Hepatocyte (in vitro differentiated cells): ENCODE measurements at places on chromosomes 5 and 9. TPM values are rescaled to one million over a fixed set of nuclear protein-coding genes. Genes with fewer than 3 reads are reported as not detected.

- no peaks in the 10 kb centered on the region for H3K4me1 ChIP-seq
- H3K27ac ChIP-seq: no peak overlapping the region
- no peak overlapping the region for H3K4me3 ChIP-seq
- H3K27me3 ChIP-seq: no peaks in the 10 kb centered on the region
- DNase-seq: no peak
These were observed 249.8 kb upstream of the PRDM9 start for GRCh38 chr5:23257656-23258055.

GRCh38 chr9:121838746-121839669 lies 187.6 kb downstream of the DAB2IP start:
- no peak overlapping the region for H3K27ac ChIP-seq
- no peak overlapping the region for H3K4me3 ChIP-seq
- no peaks in the 10 kb centered on the region for H3K27me3 ChIP-seq
- DNase-seq: no peak

DNA sequence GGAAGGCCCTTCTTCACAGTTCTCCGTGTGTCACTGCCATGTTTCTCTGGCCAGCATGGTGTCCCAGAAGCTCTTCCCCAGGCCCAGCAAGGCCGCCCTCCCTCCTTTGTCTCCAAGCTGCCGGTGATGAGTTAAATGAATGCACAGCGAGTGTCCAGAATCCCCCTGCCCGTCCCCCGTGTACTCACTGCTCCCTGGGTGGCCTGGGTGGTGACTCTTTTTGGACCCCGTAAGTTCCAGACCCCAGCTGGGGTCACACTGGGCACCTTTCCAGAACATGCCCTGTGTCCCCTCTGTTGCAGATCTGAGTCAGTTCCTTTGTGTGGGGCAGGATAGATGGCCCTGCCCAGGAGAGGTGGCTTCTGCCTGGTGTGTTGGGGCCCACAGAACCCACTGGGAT lies 95.0 kb downstream of the MRPL36 start:
- no peaks in the 10 kb centered on the region for H3K27me3 ChIP-seq
- DNase-seq: no peak
- no peak overlapping the region for H3K27ac ChIP-seq

- no peak for DNase-seq
- H3K4me3 ChIP-seq: no peak overlapping the region
- no peaks in the 10 kb centered on the region for H3K27me3 ChIP-seq
- no peak overlapping the region for H3K27ac ChIP-seq
These were observed 234.7 kb downstream of the HTR1A start for GRCh38 chr5:63727583-63727982.

- H3K27ac ChIP-seq: no peak overlapping the region
- H3K27me3 ChIP-seq: no peaks in the 10 kb centered on the region
- H3K4me3 ChIP-seq: no peak overlapping the region
- DNase-seq: no peak
- no peaks in the 10 kb centered on the region for H3K36me3 ChIP-seq
These were observed 1.5 kb downstream of the ARPC5L start for GRCh38 chr9:124863371-124863871.

DNA sequence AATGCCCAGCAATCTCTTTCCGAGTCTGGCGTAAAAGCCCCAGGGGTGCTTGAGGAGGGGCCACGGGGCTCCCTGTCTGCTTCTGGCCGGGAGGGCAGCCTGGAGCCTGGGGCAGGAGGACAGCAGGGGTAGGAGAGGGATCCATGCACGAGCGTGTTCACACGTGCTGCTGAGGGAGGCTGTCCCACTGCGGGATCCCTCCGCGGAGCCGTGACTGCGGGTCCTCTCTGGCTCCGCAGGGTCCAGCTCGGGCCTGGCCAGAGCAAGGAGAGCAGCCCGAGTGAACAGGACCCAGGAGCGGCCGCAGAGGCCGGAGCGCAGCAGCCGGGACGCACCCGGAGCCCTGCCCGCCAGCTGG lies 78.4 kb downstream of the ZNF354C start:
- no peak for DNase-seq
- H3K27me3 ChIP-seq: no peaks in the 10 kb centered on the region
- peaks cover 5% of the 10 kb centered on the region for H3K4me1 ChIP-seq
- no peak overlapping the region for H3K27ac ChIP-seq
- no peak overlapping the region for H3K4me3 ChIP-seq

DNA sequence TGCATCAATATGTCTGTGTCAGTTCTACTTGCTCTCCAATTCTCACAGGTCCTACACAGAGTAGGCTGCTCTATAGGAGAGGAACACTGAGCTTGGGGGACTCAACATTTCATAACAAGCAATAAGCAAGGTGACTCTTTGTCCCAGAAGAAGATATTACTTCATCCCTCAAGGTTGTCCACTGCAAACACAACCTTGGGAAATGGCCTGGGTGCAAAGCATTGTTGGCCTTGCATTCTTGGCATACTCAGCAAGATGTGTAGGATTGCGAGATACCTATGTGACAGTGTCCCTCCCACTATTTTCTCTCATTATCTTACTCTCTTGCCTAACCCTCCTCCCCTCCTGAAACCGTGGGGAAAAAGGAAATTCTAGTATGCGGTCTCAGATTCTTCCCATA lies 169.8 kb upstream of the FREM1 start:
- no peaks in the 10 kb centered on the region for H3K27me3 ChIP-seq
- no peaks in the 10 kb centered on the region for H3K36me3 ChIP-seq
- peaks cover 7% of the 10 kb centered on the region for H3K4me1 ChIP-seq
- no peak overlapping the region for H3K4me3 ChIP-seq

- DNase-seq: no peak
- H3K4me1 ChIP-seq: peaks cover 23% of the 10 kb centered on the region
- H3K4me3 ChIP-seq: no peak overlapping the region
- no peaks in the 10 kb centered on the region for H3K27me3 ChIP-seq
These were observed 2.7 kb downstream of the RPL37 start for GRCh38 chr5:40832345-40832744.

GRCh38 chr9:81737871-81738507 lies 48.6 kb upstream of the TLE1 start:
- no peaks in the 10 kb centered on the region for H3K36me3 ChIP-seq
- DNase-seq: peak; percentile 62
- no peaks in the 10 kb centered on the region for H3K27me3 ChIP-seq
- no peak overlapping the region for H3K4me3 ChIP-seq
- peak overlapping the region; percentile 92 for H3K27ac ChIP-seq

DNA sequence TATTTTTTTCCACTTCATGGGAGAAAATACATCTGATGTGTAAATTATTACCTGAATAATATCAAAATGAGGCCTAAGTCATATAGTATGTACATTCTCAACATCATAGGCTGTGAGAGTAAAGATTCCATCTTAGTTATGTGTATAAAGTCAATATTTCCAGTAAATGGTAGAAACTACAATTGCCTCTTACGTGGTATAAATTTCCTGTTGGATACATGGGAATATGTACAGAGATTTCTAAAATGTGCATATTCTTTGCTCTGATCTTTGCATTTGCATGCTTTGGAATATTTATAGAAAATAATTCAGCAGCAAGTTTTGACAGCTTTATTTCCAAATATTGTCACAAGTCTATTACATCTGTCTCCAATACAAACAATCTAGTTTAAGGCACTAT lies 78.8 kb downstream of the GABRB2 start:
- no peaks in the 10 kb centered on the region for H3K36me3 ChIP-seq
- no peak for DNase-seq
- H3K4me1 ChIP-seq: no peaks in the 10 kb centered on the region
- H3K4me3 ChIP-seq: no peak overlapping the region
- no peak overlapping the region for H3K27ac ChIP-seq

DNA sequence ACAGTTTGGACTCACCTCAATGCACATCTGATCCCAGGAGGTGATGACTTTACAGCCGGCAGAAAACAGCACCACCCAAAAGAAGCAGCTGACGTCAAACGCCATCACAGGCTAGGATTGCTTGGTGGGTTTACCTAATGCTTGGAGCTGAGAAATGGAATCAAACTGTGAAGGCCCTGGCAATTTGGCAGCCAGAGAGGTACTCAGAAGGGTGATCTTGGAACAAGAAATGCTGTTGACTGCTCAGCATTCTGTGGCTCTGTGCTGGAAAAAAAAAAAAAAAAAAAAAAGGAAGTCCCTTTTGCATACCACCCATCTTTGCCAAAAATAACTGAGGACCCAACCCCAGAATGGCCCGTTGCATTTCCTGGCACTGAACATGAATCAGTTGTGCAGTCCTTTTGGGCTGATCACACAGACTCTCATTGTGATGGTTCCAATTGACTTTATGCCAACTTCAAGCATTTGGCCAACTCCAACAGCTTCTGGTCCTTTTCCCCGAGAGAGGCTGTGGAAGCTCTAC lies at the start of gene CD180:
Gene CD180 (minus strand): TSS at position 263 of the 523 bp plus-strand sequence. CDS start 158 bp downstream, at position 105.
- no peak within 1 kb of the TSS for H3K27ac ChIP-seq
- no peaks in the 10 kb centered on the region for H3K4me1 ChIP-seq
- H3K36me3 ChIP-seq: no peaks in the 10 kb centered on the region
- no peak within 1 kb of the TSS for H3K4me3 ChIP-seq
- no peaks in the 10 kb centered on the region for H3K27me3 ChIP-seq

DNA sequence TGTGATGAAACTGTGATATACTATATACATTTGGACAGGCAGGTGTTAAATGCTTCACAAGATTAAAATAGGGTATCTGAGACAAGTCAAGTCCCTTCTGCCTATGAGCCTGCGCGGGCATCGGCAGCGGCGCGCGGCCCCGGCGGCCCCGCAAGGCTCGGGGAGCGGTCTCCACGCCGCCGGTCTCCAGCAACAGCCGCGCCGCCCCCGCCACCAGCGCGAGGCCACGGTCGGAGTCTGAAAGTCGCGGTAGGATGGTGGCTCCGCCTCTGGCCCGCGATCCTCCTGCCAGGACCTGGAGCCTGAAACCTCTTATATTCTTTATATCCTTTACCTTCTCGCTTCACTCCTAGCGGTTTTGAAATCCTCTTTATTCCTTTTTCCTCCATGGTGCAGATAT lies 99.4 kb downstream of the INSL6 start:
- H3K4me3 ChIP-seq: no peak overlapping the region
- no peak for DNase-seq
- no peaks in the 10 kb centered on the region for H3K27me3 ChIP-seq
- H3K36me3 ChIP-seq: no peaks in the 10 kb centered on the region
- H3K27ac ChIP-seq: no peak overlapping the region

DNA sequence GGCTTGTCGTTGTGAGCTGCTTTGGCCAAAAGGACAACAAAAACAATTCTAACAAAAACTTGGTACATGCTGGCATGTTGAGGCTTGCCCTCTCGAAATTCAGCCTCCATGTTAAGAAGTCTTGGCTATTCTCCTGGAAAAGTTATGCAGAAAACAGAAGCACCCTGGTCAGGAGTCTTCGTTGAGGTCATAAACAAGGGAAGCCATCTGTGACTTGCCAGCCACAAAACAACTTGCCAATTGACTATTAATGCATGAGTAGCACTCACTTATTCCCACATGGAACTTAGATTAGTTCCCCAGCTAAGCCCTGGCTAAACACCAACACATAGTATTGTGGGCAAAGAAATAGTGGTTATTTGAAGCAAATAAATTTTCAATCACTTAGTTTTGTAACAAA lies 521.0 kb upstream of the CHD1 start:
- H3K36me3 ChIP-seq: no peaks in the 10 kb centered on the region
- peaks cover 3% of the 10 kb centered on the region for H3K4me1 ChIP-seq
- H3K27ac ChIP-seq: no peak overlapping the region
- no peak overlapping the region for H3K4me3 ChIP-seq

DNA sequence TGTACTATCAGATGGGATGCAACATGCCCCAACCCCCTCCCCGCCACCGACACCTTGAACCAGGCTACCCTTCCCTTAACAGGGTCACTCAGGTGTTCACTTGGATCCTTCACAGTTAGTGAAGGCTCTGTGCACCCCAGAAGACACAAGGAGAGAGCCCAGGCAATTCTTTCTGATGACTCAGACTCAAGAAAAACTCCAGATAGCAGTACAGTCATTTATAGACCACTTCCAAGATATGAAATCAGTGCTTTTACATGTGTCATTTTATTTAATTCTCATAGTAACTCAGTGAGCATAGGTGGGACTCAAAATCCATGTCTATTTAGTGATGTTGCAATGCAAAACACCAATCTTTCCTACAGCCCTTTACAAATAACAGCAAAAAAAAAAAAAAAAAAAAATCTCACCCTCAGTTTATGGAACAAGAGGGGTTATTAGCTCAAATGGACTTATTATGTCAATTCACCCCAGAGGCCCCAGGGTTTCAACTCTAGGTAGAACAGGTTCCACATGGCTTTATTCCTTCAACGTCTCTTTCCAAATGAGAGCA lies 71.9 kb downstream of the FOXD1 start:
- no peaks in the 10 kb centered on the region for H3K36me3 ChIP-seq
- no peak overlapping the region for H3K27ac ChIP-seq
- no peak for DNase-seq
- H3K4me1 ChIP-seq: peaks cover 7% of the 10 kb centered on the region
- no peaks in the 10 kb centered on the region for H3K27me3 ChIP-seq

- H3K36me3 ChIP-seq: no peaks in the 10 kb centered on the region
- H3K4me1 ChIP-seq: no peaks in the 10 kb centered on the region
- H3K27ac ChIP-seq: no peak overlapping the region
- DNase-seq: no peak
- H3K4me3 ChIP-seq: no peak overlapping the region
These were observed 6.8 kb upstream of the IRX4 start for GRCh38 chr5:1889321-1890065.

DNA sequence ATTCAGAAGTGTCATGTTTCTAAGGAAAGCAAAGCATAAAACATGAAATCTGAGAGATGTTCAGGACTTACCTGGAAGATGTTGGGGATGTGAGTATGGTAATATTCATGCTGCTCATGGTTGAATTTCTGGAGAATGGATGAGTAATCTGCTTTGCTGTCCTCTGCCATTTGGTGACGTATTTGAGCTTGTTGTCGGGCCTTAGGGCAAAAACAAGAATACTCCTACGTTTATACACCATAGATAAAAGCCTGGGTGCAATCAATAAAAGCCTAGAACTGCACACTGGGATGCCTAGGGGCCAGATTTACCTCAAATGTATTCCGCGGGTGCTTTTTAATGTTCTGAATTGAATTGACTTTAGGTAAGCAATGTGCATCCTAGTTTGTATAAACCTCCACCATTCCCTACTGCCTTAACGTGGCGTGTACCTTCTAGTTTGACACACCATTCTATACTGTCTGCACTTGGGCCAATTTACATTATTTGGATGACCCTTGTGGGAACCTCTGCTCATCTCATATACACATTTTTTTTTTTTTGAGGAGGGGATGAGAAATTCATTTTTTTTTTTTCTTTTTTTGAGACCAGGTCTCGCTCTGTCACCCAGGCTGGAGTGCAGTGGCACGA lies 94.4 kb downstream of the USP20 start:
- H3K36me3 ChIP-seq: peaks cover 2% of the 10 kb centered on the region
- H3K4me3 ChIP-seq: no peak overlapping the region
- no peak for DNase-seq

- DNase-seq: no peak
- no peak overlapping the region for H3K27ac ChIP-seq
- H3K36me3 ChIP-seq: no peaks in the 10 kb centered on the region
These were observed 28.1 kb downstream of the TMOD1 start for GRCh38 chr9:97529363-97530076.

Gene PCA3
- total RNA-seq: 0.16 TPM in 1 of 2 replicates, not detected in the other

Gene AQP7
- 8.5 and 11.2 TPM in 2 replicates for total RNA-seq

Gene ZNF366
- 0.20 and 2.5 TPM in 2 replicates for total RNA-seq

Gene CDKN2B
- 8.5 and 18.6 TPM in 2 replicates for total RNA-seq

Gene CEL
- 2.4 and 4.4 TPM in 2 replicates for total RNA-seq

Gene HABP4
- total RNA-seq: 12.9 and 13.1 TPM in 2 replicates

Gene ST8SIA4
- 6.0 and 7.1 TPM in 2 replicates for total RNA-seq

Gene SOWAHA
- 11.4 and 14.4 TPM in 2 replicates for total RNA-seq

Gene ARID3C
- total RNA-seq: 0.27 TPM in 1 of 2 replicates, not detected in the other

Gene PSD2
- total RNA-seq: not detected in 2 replicates

Gene LURAP1L
- total RNA-seq: 37.6 and 40.2 TPM in 2 replicates
